ENCODE measurements at places on chromosomes 4 and X.

DNA sequence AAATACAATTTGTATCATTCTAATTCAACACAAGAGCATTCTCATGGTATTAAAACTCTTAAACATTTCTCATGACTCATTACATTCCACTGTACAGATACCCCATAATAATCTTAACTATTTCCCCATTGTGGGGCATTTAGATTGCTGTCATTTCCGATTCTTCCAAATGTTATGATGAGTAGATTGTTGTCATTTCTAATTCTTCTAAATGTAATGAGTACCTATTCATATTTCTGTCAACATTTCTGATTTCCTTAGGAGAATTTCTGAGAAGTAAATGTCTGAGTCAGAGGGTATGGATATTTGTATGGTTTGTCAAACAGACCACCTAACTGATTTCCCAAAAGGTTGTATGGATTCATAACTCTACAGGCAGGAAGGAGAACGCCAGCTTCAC is 8.3 kb downstream of the S100G start:
- no peak for DNase-seq

DNA sequence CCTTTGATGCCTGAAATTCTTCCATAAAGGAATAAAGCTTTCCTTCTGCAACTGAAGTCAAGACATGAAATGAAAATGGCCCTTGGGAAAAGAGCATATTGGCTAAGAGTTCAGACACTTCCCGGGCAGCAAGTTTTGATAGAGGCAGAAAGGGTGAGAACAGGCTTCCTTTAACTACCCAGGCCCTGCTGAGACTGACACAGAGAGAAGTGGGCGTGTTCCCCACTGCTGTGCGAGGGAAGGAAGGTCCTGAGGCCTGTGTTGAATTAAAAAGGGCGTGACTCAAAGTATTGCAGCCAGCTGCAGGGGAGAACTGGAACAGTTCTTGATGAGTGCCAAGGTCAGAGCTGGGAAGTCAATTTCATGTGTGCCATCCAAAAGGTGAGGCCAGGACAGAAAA is 33.9 kb upstream of the ADGRG2 start:
- no peak for DNase-seq

GRCh38 chr4:104615926-104616325 is 121.2 kb upstream of the CXXC4 start:
- DNase-seq = no peak

DNA sequence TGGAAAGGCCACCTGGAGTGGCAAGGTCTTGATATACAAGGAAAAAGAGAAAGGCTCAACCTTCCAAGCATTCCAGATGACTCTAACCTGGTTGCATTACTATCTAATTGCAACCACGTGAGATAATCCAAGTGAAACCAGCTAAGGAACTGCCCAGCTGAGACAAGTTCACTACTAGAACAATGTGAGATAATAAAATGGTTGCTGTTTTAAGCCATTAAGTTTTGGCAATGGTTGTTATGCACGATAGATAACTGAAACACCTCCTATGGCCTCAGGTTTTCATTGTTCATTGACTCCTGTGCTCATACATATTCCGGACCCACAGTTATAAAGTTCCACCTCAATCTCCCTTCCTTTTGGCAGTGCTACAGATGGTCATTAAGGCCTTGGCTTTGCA is 9.2 kb upstream of the CXorf66 start:
- no peak for DNase-seq

- no peak for DNase-seq
Observed at GRCh38 chr4:100288811-100289529, 98.7 kb upstream of the DDIT4L start.

DNA sequence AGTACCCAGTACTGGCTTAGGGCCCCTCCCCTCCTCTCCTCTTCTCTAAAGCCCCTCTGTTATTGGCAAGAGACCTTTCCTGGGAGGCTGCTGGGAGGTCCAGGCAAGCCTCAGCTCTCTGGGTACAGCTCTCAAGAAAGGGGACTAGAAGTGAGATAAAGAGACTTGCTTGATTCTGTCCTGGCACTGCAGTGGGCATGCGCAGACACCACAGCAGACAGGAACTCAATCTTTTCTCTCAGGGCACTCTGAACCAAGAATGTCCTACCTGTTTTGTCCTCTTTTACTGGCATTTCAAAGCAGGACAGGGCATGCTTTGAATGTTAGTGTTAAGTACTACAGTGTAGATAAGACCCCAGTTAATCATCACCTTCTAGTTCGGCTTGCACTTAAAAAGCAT is 74.9 kb downstream of the NYX start:
- DNase-seq = no peak

DNA sequence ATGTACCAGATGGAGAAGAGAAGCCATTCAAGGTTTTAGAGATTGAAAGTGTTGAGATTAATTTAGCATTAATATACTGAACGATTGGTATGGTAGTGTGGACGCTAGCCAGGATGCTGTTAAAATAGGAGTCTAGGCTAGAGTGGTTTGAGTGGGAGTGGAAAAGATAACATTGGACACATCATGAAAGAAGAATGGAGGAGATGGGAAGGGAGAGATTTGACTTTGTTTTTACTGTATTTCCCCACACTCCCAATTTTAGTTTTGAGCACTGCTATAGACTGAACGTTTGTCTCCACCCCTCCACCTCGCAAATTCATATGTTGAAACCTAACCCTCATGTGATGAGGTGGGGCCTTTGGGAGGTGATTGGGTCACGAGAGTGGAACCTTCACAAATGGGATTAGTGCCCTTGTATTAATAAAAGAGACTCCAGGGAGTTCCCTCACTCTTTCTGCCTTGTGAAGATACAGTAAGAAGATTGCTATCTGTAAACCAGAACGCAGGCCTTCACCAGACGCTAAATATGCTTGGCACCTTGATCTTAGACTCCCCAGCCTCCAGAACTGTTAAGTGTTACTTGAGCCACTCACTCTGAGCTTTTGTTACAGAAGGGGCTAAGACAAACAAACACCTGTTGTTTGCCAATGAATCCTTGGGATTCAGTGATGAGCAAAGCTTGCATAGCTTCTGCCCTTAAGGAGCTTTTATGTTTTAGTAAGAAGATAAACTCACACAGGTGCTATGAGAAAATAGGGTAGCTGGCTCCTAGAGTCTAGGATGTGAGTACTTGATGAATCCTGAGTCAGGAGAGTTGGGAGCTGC is 25.8 kb downstream of the USP9X start:
- no peak for DNase-seq

GRCh38 chrX:73850124-73851013 is 287.4 kb downstream of the CHIC1 start:
- DNase-seq = no peak

DNA sequence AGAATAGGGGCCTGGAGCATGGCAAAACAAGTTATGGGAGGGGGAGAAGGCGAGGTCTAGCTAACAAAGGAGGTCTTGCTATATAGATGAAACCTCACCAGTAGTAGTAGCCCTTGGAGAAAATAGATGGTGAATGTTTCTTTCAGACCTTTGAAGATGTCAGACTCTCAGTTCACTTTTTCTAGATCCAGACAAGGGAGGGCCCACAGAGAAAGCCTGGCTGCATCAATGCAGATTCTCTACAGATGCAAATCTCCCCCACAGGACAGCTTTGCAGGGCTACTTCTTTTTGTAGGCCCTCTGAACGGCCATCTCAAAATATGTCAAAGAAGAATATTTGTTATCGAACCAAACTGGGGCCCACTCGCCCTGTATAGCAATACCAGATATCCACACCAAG is 159.7 kb downstream of the ANK2 start:
- DNase-seq = no peak

Data from SHP77 treated with DMSO at 0.1 percent for 48 hours (cell line).